ENCODE measurements at places on chromosomes 1 and 21.
A peak's percentile ranks its signal among the peaks of the same experiment; 100 is the strongest.

DNA sequence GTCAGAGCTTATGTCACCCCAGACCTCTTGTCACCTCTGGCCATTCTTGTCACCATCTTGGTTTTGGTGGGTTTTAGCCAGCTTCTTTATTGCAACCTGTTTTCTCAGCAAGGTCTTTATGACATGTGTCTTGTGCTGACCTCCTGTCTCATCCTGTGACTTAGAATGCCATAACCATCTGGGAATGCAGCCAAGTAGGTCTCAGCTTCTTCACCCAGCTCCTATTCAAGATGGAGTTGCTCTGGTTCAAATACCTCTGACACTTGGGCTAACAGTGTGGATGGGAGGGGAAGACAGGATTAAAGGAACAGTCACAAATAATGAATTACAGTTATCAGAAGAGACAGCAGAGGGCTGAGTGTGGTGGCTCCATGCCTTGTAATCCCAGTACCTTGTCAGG is 30.5 kb upstream of the PIK3CD start:
- DNase-seq: peak; percentile 9

DNA sequence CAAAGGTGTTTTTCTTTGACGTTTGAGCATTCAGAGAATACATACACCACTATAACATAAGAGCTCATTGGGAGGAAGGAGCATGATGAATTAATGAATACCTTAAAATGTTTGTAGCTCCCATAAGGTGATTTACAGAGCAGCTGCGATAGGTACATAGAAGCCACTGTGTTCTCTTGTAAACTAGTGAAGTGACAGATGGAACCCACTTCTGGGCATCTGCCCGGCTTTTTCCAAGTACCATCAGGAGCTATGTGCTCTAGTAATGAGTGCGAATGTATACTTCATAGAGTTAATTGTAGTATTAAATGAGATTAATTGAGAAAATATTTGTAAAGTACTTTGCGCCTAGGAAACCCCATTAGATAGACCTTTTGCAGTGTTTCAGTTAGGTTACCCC is 48.4 kb downstream of the HENMT1 start:
- no peak for DNase-seq

GRCh38 chr1:198134252-198134651 is 22.5 kb upstream of the NEK7 start:
- DNase-seq: no peak

GRCh38 chr1:8182034-8182761 is 135.7 kb upstream of the SLC45A1 start:
- peak; percentile 96 for DNase-seq

DNA sequence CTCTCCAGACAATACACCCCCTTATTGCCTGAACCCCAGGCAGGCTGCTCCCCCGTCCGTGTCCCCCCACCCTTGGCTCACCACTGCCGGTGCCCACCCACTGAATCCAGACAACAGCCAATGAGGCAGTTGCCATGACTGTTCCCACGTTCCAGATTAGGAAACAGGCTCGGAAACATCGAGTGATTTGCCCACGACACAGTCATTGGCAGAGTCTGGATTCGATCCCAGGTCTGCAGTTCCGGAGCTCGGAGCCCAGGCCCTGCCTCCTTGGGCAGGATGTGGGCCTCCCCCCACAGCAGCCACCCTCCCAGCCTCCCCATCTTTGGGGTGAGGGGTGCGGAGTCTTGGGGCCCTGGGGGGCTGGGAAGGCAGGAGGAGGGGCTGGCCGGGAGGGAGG is 20.3 kb upstream of the CLSTN1 start:
- DNase-seq: no peak

DNA sequence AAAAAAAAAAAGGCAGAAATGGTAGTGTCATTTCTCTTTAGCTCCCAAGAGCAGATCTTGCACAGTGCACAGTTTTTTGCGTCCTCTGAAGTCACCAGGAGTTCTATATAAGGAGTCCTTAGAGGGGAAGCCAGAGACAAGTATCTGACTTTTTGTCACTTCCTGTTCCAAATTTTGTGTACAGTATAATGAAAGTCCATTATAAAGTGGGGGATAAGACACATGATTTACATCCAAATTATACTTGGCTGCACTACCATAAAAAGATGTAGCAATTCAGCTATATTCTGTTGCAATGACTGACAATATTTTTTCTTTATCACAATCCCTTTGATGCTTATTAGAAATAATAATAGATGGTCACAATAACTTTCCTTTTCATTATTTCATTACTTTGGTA is 1276.9 kb upstream of the ADGRL2 start:
- DNase-seq: no peak

- no peak for DNase-seq
Observed at GRCh38 chr1:230170153-230170547, 103.1 kb downstream of the GALNT2 start.

DNA sequence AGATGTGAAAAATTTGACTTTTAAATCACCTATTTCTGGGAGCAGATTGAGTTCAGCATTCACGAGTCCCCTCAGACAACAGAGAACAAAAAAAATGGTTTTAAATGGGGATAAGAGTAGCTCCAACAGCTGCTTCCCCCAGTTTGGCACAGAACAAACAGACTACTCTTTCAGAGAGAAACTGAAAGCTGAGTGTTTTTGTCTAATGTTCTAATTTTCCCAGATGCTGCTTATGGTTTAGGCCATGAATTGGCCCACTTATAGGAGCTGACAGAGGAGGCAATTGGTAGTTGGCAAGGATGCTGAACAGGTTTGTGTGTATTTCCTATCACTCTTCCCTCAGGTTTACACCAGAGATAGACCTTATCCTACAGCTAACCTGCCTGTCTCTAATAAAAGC is 1637.4 kb upstream of the PRMT6 start:
- DNase-seq: no peak

GRCh38 chr1:210347112-210347511 is 18.4 kb downstream of the HHAT start:
- DNase-seq: no peak

GRCh38 chr1:19752083-19752696 is 47.5 kb downstream of the TMCO4 start:
- DNase-seq: no peak

GRCh38 chr1:106378261-106378660 is 678.2 kb upstream of the PRMT6 start:
- DNase-seq: no peak

- DNase-seq: no peak
Observed at GRCh38 chr1:247287460-247287859, 31.6 kb downstream of the VN1R5 start.

DNA sequence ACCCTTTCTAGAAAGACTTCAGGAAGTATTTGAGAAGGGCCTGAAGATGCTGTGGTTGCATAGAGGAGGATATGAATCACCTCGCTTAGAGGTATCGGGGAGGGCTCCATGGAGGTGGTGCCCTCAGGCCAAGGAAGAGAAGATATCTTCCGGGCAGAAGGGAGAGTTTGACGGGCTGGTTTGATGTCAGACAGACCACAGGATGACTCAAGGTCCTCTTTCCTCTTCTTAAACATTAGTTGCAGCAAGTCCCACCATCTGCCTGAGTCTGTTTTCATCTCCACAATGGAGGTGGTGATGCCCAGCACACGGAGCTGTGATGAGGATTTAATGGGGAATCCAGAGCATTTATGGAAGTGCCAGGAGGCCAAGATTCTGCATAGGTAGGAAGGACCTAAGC is 25.1 kb upstream of the RUNX3 start:
- peak; percentile 19 for DNase-seq

DNA sequence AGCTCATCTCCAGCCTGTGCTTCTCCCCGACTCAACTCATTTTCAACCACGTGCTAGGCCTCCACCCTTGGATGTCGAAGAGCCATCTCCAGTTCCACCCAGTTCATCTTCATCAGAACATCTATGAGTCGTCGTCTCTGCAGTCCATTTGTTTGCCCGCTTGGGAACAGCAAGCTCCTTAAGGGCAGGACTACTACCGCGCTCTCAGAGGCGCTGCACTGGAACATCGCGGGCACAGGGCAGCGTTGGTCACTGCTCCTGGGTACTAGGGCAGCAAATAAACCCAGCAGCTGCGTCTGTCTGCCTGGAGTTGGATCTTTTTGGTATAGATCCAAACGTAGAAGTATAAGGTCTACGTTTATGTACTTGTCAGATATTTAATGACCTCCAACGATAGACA is 478 bp upstream of the PRDM2 start:
- no peak for DNase-seq

DNA sequence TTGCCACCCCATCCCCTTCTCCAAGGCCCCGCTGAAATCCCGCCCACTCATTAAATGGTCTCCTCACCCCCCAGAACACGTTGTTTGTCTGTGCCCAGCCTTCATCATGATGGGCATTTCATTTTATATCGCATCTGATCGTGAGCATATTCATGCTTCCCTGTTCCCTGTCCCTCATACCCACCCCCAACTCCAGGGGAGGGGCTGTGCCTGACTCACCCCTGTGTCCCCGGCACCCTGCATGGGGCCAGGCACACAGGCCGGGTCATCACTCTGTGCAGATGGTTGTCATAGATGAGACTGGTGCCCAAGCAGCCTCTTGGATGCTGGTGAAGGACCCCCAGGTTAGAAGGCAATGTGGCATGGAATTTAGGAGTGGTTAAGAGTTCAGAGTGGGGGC is 11.0 kb downstream of the CAMK2N1 start:
- DNase-seq: no peak

GRCh38 chr1:233304489-233305102 is 9.1 kb upstream of the PCNX2 start:
- peak; percentile 34 for DNase-seq

DNA sequence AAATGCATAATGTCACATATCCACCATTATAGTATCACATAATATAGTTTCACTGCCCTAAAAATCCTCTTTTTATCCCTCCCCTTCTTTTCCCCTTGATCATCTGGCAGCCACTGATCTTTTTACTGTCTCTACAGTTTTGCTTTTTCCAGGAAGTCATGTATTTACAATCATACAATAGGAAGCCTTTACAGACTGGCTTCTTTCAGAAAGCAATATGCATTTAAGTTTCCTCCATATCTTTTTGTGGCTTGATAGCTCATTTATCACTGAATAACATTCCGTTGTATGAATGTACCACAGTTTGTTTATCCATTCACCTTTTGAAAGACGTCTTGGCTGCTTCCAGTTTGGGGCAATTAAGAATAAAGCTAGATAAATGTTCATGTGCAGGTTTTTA is 14.3 kb upstream of the WDTC1 start:
- DNase-seq: no peak

DNA sequence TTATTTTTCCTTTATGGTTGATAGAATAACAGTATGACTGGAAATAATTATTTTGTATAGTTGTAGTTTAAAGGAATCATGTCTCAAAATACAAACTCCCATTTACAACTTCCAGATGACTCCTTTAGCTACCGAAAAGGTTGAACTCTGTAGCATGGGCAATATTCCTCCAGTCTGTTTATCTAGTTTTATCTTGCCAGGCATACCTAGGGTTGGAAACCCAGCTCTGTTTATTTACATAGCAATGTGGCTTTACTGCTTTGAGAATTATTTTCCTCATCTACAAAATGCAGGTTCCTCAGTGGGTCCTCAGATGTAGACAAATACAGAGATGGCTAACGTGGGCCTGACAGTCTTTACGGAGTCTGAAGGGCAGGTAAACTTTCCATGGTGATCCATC is 51.1 kb downstream of the C8A start:
- DNase-seq: no peak

GRCh38 chr1:115654663-115655305 is 13.0 kb downstream of the VANGL1 start:
- DNase-seq: no peak

- no peak for DNase-seq
Observed at GRCh38 chr1:95438218-95438948, 204.4 kb downstream of the RWDD3 start.

DNA sequence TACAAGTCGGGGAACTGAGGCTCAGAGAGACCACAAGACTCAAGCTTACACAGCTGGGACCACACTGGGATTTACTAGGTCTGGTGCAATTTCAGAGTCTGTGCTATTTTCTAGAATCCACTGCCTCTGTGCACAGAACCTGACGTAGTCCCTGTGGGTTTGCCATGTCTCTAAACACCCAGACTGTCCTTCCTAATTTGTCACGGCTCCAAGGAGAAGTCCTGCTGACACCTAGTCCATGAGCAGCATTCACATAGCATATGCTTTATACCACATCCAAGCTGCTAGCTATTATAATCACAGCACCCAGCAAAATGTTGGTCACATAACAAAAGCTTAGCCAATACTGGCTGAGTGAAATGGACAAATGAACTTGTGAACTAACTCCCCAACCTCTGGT is 79.0 kb upstream of the HMGB4 start:
- no peak for DNase-seq

DNA sequence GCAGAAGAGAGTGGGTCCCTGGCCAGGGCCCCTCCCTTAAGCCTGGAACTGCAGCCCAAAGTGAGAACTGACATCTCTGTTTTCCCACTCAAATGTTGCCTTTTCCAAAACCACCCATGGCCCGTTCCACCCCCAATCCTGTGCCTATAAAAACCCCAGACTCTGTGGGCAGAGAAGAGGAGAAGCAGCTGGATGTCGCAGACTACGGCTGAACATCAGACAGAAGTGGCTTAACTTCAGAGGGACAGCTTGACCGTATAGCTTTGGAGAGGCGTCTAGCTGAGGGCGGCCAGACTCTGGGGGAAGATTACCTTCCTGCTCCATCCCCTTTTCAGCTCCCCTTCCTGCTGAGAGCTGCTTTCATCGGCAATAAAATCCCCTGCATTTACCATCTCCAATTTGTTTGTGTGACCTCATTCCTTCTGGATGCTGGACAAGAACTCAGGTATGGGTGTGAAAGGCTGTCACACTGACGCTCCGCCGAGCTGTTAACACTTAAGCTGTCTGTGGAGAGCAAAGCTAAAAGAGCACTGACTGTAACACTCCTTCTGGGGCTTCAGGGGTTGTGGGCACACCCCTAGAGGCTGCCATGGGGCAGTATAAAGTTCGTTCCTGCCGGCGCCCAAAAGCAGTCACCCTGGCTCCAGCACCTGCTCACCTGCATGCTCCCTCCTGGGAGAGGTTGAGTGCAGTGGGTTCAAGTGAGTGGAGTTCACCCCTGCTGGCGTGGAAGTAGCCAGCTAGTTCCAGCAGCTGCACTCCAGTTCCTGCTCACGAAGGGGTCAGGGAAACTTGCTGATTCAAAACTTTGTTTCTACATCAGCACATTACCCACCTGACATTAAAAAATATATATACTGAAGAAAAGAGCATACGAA is 19.6 kb upstream of the ERO1B start:
- no peak for DNase-seq

DNA sequence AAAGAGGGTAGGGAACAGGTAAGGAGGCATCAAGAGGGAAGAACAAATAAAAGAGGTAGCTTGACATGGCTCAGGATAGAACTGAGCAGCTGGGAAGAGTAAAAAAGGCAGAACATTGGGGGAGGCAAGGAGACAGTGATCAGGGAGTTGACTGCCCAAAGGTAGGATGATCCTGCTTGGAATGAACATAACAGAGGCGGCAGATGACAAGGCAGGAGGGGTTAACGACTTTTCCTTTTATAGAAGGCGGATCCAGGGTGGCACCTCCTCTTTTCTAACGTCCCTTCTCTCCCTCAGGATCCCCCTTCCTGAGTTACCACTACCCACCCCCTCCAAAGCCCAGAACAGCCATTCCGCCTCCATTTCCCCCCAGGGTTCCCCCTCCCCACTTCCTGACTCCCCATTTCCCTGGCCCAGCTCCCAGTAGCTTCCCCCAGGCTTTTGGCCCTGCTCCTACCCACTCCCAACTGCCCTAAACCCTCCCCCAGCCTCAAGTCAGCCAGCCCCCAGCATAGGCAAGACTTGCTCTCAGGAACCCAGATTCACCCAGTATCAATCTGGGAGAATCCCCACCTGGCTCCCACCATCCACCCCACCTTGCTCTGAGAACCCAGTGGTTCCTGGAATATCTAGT is 769 bp upstream of the ADAMTS4 start:
- no peak for DNase-seq

All from fibroblast of villous mesenchyme (primary cell).